ENCODE measurements at places on chromosomes 1 and 21. TPM values are rescaled to one million over a fixed set of nuclear protein-coding genes. Genes with fewer than 3 reads are reported as not detected.

- no peak for DNase-seq
Measured at GRCh38 chr1:152599934-152600333, at the start of gene LCE3C. TSS of gene LCE3C (plus strand) at chr1:152600234. CDS start at chr1:152600732, 498 bp downstream.

- DNase-seq = no peak
Measured at GRCh38 chr1:174696026-174696821, 248.5 kb downstream of the GPR52 start.

LCE1C gene
- total RNA-seq = not detected

DNA sequence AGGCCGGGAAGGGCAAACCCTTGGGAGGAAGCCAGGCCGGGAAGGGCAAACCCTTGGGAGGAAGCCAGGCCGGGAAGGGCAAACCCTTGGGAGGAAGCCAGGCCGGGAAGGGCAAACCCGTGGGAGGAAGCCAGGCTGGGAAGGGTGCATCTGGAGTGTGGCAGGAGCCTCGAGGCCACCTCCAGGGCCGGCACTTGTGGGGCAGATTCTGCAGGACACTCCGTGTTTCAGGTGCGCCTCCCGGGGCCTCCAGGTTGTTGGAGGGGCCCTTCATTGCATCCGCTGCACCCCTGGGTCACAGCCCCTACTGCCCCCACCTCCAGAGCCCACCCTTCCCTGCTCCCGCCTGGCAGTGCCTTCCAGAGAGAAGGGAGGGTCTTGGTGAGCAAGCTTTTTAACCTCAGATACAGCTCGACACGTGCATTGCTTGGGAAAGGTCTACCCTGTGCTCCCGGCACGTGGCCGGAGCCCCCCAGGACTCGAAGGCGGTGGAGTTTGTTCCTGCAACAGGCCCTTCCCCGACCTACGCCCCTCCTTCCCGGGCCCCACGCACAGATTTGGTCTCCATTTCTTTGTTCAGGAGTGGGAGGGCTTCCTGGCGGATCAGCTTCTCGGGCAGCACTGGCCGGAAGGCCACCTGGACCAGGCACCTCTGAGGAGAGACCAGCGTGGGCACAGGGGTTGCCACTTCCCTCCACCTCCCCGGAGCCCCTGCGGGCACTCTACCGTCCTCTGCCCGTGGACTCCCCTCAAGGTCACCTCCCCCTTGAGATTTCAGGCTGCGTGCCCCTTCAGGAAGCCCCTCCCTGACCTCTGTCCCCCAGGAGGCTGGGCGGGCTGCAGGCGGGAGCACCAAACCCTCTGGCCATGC, 9.4 kb upstream of the TMEM52 start:
- no peak for DNase-seq

- DNase-seq = no peak
Measured at GRCh38 chr1:223732993-223733798, 20.9 kb downstream of the CAPN2 start.

GRCh38 chr1:48560116-48560515, 88.1 kb upstream of the SPATA6 start:
- DNase-seq = no peak

- peak; percentile 26 for DNase-seq
Measured at GRCh38 chr1:30313176-30313575, 410.2 kb downstream of the MATN1 start.

- no peak for DNase-seq
Measured at GRCh38 chr1:4482526-4482925, 171.9 kb upstream of the AJAP1 start.

- no peak for DNase-seq
Measured at GRCh38 chr1:199776768-199777497, 250.6 kb upstream of the NR5A2 start.

DNA sequence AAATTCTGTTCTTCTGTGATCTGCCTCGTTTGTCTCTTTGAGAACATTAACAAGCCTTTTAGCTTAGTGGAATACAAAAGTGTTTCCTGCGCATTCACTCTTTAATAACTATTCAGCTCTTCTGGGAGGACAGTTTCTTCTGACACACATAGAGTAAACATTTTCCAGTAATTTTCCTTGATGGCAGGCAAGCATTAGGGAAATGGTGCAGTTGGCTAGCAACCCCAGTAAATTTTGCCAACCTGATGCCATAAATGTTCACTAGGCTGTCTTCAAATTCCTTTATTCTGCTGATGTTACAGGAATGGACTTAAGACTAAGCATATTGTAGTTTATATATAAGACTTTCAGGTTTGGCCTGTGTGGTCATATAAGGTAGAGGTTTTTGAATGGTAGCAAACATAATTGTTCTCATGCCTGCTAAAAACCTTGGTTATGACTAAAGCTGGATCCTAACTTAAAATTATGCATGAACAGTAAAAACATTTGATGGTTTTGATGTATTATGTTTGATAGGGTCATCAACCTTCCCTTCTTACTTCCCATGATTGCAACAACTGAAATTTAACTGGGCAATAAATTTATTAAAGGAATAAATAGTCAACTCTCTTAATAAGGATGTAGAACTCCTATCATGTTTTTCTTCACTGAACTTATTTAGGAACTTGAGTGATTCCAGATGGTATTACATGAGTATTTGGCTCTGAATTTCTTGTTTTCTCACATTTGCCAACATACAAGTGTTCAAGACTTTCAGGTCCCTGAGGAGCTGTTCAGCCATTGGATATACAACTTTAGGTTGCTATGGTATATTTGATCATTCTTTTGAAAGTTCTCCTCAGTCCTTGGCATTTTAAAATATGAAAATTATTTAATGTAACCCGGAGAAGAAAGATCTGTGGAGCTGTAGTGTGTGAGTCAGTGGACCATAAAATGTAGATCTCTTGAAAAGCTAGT, 223.4 kb downstream of the FMN2 start:
- DNase-seq = no peak

DNA sequence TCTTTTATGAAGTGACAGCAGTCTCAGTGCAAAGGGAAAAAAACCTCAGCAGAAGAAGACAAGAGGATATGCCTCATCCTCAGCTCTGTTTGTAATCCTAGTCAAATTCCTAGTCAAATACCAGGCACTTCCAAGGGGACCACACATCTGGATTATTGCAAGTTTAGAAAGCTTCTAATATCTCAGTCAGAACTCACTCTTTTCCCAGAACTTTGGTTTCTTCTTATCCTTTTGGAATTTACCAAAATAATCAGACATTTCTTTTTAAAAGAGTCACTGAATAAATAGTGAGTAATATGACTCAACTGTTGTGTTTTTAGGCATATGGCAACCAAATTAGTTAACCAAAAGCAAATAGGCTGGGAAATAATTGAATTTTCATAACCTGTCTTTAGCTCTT, 47.8 kb downstream of the PRRX1 start:
- peak; percentile 58 for DNase-seq

SH2D2A gene
- total RNA-seq = not detected

DNA sequence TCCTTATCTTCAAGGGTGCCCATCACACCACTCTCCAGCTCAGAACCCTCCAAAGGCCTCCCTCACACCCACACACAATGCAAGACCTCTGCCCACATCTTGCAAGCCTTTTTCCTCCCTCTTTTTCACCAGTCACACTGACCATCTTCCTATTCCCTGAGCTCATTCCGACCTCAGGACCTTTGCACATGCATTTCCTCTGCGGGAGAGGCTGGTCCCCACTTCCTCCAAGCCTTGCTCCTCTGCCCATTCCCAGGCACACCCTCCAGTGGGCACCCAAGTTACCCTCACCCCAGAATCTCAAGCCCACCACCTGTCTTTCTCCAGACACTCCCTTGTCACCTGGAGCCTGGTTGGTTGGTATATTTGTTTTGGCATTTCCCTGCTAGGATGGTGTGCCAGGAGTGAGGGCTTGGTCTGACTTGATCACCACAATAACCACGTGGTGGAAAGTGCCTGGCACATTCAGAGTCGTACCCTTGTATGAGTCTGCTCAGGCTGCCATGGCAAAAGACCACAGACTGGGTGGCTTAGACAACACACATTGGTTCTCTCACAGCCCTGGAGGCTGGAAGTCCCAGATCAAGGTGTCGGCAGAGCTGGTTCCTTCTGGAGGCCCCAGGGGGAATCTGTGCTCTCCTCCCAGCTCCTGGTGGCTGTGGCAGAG, 13.2 kb downstream of the MX2 start:
- no peak for DNase-seq

HES5 gene
- not detected for total RNA-seq

- peak; percentile 43 for DNase-seq
Measured at GRCh38 chr1:48066936-48067335, 69.8 kb upstream of the TRABD2B start.

DNA sequence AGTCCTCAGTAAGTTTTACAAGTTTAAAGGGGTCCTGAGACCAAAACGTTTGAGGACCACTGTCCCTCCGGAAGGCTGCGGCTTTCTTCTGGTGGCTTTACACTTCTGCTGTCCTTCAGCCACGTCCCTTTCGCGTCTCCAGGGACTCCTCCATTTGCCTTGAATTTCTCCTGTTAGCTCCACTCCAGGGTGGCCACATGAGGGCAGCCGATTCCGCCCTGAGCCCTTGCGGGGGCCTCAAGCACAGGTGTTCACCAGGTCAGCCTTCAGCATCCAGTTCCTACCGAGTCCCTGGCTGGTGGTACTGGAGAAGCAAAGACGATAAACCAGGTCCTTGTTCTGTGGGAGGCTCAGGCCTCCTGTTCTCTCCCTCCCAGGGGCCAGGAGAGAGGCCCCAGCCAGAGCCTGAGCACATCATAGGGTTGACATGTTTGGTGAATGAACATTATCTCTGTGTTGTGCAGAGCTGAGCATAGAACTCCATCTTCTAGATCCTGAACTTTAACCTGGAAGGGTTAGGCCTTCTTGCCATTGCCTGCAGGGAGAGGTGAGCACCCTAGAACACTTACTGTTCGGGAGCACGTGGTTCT, 27.4 kb upstream of the COQ8A start:
- DNase-seq = no peak

TBX15 gene
- total RNA-seq = 16.0 TPM

DNA sequence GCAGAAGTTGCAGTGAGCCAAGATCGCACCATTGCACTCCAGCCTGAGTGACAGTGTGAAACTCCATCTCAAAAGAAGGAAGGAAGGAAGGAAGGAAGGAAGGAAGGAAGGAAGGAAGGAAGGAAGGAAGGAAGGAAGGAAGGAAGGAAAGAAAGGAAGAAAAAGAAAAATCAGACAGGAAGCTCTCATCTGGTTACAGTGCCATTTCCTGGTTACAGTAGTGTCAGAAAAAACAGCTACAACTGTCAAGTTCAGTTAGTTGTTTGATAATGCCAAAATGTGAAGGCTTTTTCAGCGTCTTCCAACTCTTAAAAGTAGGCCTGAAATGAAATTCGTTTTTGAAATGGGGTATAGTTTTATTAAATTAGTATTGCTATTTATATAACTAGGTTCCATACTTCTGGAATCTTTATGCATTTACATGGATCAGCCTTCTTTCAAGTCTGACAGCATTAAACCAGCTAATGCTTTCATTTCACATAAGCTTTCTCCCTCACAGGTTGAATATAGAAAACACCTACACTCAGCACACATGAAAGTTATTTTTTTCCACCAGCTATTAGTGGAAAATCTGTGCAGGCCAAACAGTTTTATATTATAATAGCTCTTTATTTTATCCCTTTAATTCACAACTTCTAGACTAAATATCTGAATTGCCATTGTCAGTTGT, 21.2 kb downstream of the PTPN22 start:
- no peak for DNase-seq

- no peak for DNase-seq
Measured at GRCh38 chr1:8560035-8560434, 242.1 kb downstream of the SLC45A1 start.

DNA sequence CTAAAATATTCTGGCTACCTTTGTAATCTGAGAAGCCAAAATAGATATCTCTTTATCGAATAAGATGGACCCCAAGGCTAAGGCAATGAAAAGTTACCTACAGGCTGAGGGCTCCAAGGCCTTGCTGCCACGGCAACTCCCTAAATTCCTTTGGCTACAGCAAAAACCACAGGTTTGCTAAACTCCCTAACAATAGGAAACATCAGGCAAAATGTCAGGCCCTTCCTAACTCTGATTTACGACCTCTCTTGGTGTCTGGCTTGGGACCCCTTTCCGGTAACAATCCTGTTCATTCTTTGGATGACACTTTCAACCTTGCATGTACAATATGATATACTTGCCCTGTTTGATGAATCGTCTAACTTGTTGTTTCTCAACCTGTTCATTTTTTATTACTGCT, 11.3 kb upstream of the OR2T8 start:
- DNase-seq = no peak

DNA sequence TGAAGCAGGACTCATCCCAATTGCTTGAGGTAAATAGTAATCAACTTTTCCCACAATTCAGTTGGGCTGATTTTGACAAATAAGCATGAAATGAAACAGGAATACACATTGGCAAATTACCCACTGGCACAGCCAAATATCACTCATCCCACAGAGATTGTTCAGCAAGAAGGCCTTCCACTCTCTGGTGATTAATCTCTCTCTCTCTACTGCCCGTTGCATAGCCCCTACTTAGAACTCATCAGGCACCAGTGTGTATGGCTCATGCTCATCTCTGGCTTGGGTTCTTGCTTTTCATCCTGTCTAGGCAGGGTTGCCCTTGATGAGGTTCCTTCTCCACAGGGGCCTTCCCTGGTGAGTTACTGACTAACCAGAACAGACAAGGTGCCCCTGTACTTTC, 1.1 kb downstream of the BSDC1 start:
- no peak for DNase-seq

SMIM1 gene
- not detected for total RNA-seq

DNA sequence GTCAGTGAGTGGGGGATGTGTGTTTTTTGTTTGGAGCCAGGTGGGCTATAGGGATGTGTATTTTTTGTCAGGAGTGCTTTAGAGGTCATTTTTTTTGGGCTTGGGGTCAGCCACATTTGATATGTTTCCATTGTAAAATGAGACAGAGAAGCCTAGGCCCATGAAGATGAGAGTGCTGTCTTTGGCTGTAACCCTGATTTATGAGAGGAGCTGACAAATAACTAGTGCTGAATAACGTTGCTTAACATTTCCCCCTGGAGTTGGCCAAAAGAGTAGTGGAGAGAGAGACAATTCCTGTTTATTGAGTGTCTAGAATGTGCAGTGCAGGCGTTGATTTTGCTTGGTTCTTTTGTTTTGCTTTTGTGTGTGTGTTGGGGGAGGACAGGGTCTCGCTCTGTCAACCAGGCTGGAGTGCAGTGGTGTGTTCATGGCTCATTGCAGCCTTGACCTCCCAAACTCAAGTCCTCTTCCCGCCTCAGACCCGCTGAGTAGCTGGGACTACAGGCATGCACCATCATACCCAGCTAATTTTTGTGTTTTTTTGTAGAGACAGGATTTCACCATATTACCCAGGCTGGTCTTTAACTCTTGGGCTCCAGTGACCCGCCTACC, 64.7 kb downstream of the S1PR1 start:
- DNase-seq = no peak

- DNase-seq = no peak
Measured at GRCh38 chr1:38546636-38547035, 312.9 kb downstream of the RRAGC start.

PLPPR4 gene
- total RNA-seq = 10.3 TPM

LDLRAD1 gene
- total RNA-seq = not detected

DNA sequence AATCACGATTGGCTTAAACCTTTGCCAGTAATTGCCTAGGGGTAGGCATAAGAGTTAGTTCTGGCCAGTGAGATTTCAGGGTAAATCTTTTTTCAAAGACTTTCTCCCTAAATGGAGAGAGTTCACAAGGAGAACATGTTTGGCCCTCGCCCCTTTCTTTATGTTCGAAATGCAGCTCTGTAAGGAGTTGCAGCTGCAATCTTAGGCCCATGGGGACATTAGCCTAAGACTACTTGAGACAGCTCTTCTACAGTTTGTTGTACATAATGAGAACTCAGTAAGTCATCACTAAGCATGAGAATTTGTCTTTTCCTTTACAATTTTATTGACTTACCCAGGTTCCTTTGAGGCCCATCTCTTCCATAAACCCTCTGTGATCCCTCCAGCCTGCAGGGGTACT, 40.4 kb upstream of the GADD45A start:
- no peak for DNase-seq

- no peak for DNase-seq
Measured at GRCh38 chr1:161265305-161265704, 6.8 kb downstream of the PCP4L1 start.

MYOG gene
- total RNA-seq = not detected

Data from SJSA1 (cell line).